ENCODE measurements at places on chromosomes 4 and X. TPM values are rescaled to one million over a fixed set of nuclear protein-coding genes. Genes with fewer than 3 reads are reported as not detected.
A peak's percentile ranks its signal among the peaks of the same experiment; 100 is the strongest.

The CCDC149 gene
- total RNA-seq = not detected

The FGB gene
- total RNA-seq = not detected

The L1CAM gene
- 5.2 TPM for total RNA-seq

The DHRSX gene
- total RNA-seq = 23.7 TPM

The KCND1 gene
- 4.9 TPM for total RNA-seq

The UPF3B gene
- total RNA-seq = 9.4 TPM

The TMPRSS11D gene
- not detected for total RNA-seq

- DNase-seq = no peak
- H3K27ac ChIP-seq = no peak overlapping the region
- H3K4me1 ChIP-seq = peaks cover 6% of the 10 kb centered on the region
- no peak overlapping the region for H3K4me3 ChIP-seq
Measured at GRCh38 chr4:3362431-3363287, 69.8 kb downstream of the RGS12 start.

GRCh38 chrX:66680451-66680850, 41.6 kb upstream of the EDA2R start:
- H3K27ac ChIP-seq = no peak overlapping the region
- no peak for DNase-seq
- no peaks in the 10 kb centered on the region for H3K36me3 ChIP-seq
- H3K4me3 ChIP-seq = no peak overlapping the region

DNA sequence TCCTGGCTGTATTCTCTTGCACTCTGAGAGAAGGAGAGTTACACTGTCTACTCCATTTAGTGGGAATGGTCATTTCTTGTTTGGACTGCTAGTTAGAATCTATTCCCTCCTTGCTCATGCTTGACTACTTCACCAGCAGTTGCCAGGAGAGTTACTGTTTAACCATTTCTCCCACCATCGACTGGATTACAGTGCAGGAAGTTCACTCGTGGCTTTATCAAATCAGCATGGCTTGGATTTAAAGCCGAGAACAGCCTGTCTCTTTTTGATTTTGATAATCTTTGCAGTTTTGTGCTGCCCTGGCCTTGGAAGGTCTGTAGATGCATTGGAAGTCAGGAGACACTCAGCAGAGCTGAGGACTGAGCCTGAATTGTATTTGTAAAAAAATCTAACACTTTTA, 3.2 kb downstream of the GBA3 start:
- H3K27me3 ChIP-seq = no peaks in the 10 kb centered on the region
- no peak for DNase-seq
- no peak overlapping the region for H3K27ac ChIP-seq
- no peaks in the 10 kb centered on the region for H3K4me1 ChIP-seq
- H3K4me3 ChIP-seq = no peak overlapping the region

DNA sequence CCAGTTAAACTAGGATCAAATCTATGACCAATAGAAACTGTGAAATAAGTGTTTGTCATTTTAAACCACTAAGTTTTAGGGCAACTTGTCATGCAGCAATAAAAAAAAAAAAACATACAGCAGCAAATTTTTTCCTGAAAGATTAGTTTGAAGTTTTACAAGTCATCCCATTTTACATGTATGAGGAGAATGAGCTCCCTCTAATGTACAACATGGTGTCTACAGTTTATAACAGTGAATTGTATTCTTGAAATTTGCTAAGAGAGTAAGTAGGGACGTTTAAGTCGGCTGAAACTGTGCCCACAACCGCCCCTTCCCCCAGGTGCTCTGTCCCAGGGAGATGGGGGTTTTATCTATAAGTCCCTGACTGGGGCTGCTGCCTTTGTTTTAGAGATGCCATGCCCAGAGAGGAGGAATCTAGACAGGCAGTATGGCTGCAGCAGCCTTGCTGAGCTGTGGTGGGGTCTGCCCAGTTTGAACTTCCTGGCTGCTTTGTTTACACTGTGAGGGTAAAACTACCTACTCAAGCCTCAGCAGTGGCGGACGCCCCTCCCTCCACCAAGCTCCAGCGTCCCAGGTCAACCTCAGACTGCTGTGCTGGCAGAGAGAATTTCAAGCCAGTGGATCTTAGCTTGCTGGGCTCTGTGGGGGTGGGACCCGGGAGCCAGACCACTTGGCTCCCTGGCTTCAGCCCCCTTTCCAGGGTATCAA, 499.3 kb upstream of the CT83 start:
- no peak for DNase-seq
- no peaks in the 10 kb centered on the region for H3K4me1 ChIP-seq
- H3K27me3 ChIP-seq = no peaks in the 10 kb centered on the region

DNA sequence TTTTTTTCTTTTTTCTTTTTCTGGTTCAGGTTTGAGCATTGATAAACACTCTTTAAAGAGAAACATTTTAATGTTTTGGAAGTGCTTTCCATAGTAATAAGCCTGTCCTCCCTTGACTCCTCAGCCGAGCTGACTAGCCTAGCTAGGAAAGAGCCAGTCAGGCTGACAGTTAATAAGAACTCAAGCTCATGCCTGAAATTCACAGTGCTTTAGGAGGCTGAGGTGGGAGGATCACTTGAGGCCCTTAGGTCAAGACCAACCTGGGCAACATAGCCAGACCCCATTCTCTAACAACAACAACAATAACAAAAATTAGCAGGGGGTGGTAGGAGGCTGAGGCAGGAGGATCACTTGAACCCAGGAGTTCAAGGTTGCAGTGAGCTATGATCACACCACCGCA, 53.4 kb upstream of the ZCCHC13 start:
- no peak overlapping the region for H3K4me3 ChIP-seq
- H3K27me3 ChIP-seq = no peaks in the 10 kb centered on the region
- no peak overlapping the region for H3K27ac ChIP-seq
- no peak for DNase-seq
- H3K4me1 ChIP-seq = no peaks in the 10 kb centered on the region
- peaks cover 18% of the 10 kb centered on the region for H3K36me3 ChIP-seq

GRCh38 chr4:122901247-122902010, 21.0 kb downstream of the NUDT6 start:
- H3K4me3 ChIP-seq = no peak overlapping the region
- H3K27me3 ChIP-seq = no peaks in the 10 kb centered on the region
- DNase-seq = no peak
- no peak overlapping the region for H3K27ac ChIP-seq
- H3K4me1 ChIP-seq = peaks cover 2% of the 10 kb centered on the region

DNA sequence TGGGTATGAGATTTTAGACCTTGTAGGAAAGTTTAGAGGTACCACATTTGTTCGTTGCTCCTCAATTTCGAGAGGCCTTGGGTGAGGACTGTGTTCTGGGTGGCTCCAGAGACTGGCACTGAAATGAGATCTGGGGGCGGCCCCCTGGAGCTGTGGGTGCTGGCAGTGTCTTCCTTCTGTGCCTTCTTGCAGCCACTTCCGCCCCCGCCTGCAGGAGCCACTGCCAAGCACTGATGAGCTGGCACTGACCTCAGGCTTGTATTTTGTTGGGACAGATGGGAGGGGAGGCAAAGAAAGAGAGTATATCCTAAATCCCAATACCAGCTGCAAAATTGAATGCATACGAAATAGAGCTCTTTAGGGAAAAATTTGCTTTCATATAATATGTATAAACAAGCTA, 64.5 kb upstream of the CLDN34 start:
- H3K4me1 ChIP-seq = no peaks in the 10 kb centered on the region
- H3K27me3 ChIP-seq = peaks cover 10% of the 10 kb centered on the region
- H3K27ac ChIP-seq = no peak overlapping the region
- no peaks in the 10 kb centered on the region for H3K36me3 ChIP-seq
- DNase-seq = no peak
- no peak overlapping the region for H3K4me3 ChIP-seq

- no peaks in the 10 kb centered on the region for H3K36me3 ChIP-seq
- DNase-seq = no peak
- H3K27me3 ChIP-seq = no peaks in the 10 kb centered on the region
- H3K4me1 ChIP-seq = no peaks in the 10 kb centered on the region
- no peak overlapping the region for H3K4me3 ChIP-seq
Measured at GRCh38 chr4:167854881-167855280, 237.5 kb upstream of the ANXA10 start.

GRCh38 chr4:184662236-184662635, 12.7 kb downstream of the PRIMPOL start:
- peaks cover 9% of the 10 kb centered on the region for H3K4me1 ChIP-seq
- peaks cover 27% of the 10 kb centered on the region for H3K36me3 ChIP-seq
- H3K27me3 ChIP-seq = no peaks in the 10 kb centered on the region
- H3K4me3 ChIP-seq = no peak overlapping the region

DNA sequence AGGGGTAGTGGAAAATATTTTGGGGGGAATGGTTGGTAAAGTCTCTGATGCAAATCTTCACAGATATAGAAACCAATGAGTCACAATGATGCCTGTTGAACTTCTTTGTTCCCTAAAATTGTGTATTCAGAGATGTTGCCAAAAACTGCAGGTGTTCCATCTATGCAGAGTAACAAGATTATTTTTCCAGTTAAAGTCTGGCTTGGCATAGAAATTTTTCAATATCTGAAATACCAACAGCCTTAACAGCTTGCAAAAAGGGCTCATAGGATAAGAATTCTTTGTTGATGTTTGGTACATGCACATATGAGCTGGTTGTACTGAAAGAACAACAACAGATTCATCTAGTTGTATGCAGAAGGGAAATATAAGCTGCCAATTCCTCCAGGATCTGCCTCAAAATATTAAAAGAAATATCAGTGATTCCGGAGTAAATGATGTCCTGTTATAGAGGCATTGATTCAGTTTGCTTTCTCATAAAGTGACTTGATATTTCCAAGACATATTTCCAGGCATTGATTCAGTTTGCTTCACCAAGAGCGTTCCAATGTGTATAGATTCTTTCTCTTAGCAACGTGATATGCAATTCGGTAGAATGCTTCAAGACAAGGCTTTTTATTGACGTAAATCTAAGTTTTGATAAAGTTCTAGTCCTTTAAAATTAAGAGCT, 564.4 kb downstream of the TMA16 start:
- H3K27ac ChIP-seq = no peak overlapping the region
- DNase-seq = no peak
- H3K36me3 ChIP-seq = no peaks in the 10 kb centered on the region
- H3K27me3 ChIP-seq = no peaks in the 10 kb centered on the region
- no peaks in the 10 kb centered on the region for H3K4me1 ChIP-seq

DNA sequence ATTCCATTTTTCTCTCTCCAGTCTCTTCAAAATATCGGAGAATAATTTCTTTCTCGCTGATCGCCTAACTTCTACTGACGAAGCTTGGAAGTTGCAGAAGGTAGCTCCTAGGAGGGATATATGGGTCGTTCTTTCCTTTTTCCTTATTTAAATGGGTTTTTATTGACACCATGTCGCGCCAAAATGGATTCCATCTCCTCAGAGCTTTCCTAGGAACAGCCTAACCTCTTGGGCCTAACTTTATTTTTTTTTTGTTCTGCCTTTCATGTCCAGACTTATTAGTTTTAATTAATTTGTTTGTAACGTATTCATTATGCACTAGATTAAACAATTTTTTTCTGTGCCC, 359.4 kb upstream of the ZCCHC13 start:
- H3K27ac ChIP-seq = peak overlapping the region; percentile 93
- H3K36me3 ChIP-seq = peaks cover 24% of the 10 kb centered on the region
- H3K4me3 ChIP-seq = peak overlapping the region; percentile 93
- H3K4me1 ChIP-seq = peaks cover 19% of the 10 kb centered on the region

- no peak overlapping the region for H3K4me3 ChIP-seq
- H3K4me1 ChIP-seq = peaks cover 14% of the 10 kb centered on the region
- no peaks in the 10 kb centered on the region for H3K27me3 ChIP-seq
Measured at GRCh38 chr4:105232374-105232773, 85.7 kb downstream of the TET2 start.
